ENCODE measurements at places on chromosomes 13 and 19. TPM values are rescaled to one million over a fixed set of nuclear protein-coding genes. Genes with fewer than 3 reads are reported as not detected.

- no peaks in the 10 kb centered on the region for H3K36me3 ChIP-seq
- no peak overlapping the region for H3K4me3 ChIP-seq
- H3K27me3 ChIP-seq = no peaks in the 10 kb centered on the region
- H3K4me1 ChIP-seq = no peaks in the 10 kb centered on the region
- no peak overlapping the region for H3K27ac ChIP-seq
Observed at GRCh38 chr13:32851083-32852069, 164.8 kb upstream of the KL start.

GRCh38 chr13:32642316-32642715 lies 56.1 kb downstream of the PDS5B start:
- H3K36me3 ChIP-seq = no peaks in the 10 kb centered on the region
- H3K27me3 ChIP-seq = no peaks in the 10 kb centered on the region
- H3K4me1 ChIP-seq = peaks cover 23% of the 10 kb centered on the region
- H3K27ac ChIP-seq = no peak overlapping the region

GRCh38 chr13:21674490-21675009 lies 3.7 kb downstream of the FGF9 start:
- no peaks in the 10 kb centered on the region for H3K36me3 ChIP-seq
- peaks cover 55% of the 10 kb centered on the region for H3K27me3 ChIP-seq
- DNase-seq = no peak
- peaks cover 41% of the 10 kb centered on the region for H3K4me1 ChIP-seq

- no peak for DNase-seq
- no peaks in the 10 kb centered on the region for H3K36me3 ChIP-seq
- H3K27me3 ChIP-seq = no peaks in the 10 kb centered on the region
- no peaks in the 10 kb centered on the region for H3K4me1 ChIP-seq
- no peak overlapping the region for H3K27ac ChIP-seq
- no peak overlapping the region for H3K4me3 ChIP-seq
Observed at GRCh38 chr13:96671073-96671472, 323.2 kb downstream of the OXGR1 start.

GRCh38 chr19:1132552-1133383 lies 29.0 kb downstream of the GPX4 start:
- peaks cover 81% of the 10 kb centered on the region for H3K4me1 ChIP-seq
- H3K36me3 ChIP-seq = peaks cover 21% of the 10 kb centered on the region
- peak; percentile 66 for DNase-seq
- peak overlapping the region; percentile 97 for H3K27ac ChIP-seq

DNA sequence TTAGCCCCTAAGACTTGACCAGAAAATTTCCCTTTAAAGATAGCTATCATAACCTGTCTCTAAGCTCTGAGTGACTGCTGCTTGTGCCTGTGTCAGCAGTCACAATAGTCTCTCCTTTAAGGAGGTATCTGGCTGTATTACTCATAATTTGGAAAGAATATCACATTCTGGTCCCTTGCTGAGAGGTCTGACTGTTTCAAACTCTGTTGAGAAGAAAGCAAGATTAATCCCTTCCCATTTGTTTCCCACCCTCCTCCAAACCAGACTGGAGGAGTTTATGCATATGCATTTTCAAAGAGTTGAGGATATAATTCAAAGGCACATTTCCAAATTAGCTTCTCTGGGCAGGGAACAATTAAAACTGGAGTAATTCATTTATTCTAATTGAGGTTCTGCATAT lies 2.3 kb downstream of the HTR2A start:
- peaks cover 11% of the 10 kb centered on the region for H3K4me1 ChIP-seq
- peaks cover 3% of the 10 kb centered on the region for H3K27me3 ChIP-seq
- no peaks in the 10 kb centered on the region for H3K36me3 ChIP-seq
- no peak overlapping the region for H3K27ac ChIP-seq
- no peak for DNase-seq

GRCh38 chr19:3544742-3545668 lies 6.0 kb downstream of the TEKTIP1 start:
- no peaks in the 10 kb centered on the region for H3K27me3 ChIP-seq
- no peak overlapping the region for H3K27ac ChIP-seq

CCL25 gene
- not detected for total RNA-seq

ZNF439 gene
- total RNA-seq = 11.2 TPM

ZNF799 gene
- 6.5 TPM for total RNA-seq

All from lower lobe of right lung (tissue), 2 donors.